ENCODE measurements at places on chromosomes 2 and 18.

DNA sequence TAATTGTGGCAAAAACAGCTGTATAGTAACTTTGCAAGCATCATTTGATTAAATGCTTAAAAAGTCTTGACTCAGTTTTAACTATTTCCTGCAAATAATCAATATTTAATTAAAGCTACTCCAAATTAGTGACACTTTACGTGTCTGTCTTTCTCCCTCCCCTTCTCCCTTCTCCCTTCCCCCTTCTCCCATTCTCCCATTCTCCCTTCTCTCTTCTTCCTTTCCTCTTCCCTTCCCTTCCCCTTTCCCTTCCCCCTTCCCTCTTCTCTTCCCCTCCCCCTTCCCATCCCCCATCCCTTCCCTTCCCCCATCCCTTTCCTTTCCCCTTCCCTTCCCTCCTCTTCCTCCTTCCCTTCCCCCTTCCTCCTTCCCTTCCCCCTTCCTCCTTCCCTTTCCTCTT lies 76.9 kb downstream of the MSH2 start:
- DNase-seq = no peak

- DNase-seq = peak; percentile 90
Measured at GRCh38 chr2:165877565-165878550, 75.7 kb downstream of the TTC21B start.

DNA sequence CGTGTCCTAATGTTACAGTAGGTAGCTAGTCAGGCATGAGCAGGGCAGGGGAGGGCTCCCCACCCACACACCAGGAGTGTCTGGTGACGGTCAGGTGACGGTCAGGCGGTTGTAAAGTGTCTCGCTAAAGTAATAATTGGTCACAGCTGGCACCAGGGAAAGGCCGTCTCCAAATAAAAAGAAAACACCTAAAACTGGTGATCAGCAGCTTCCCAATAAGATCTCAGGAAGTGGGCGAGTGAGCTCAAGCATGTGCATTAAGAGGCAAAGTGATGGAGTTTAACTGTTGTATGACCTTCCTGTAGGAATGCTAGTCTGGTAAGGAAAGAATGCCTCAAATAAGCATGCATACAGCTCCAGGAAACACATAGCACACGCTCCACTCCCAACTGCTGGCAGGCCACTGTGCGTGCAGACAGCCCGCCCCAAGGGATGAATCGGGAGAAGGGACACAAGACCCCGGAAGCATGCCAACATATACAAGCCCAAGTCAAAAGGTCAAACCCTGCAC lies 177.1 kb downstream of the RNF144A start:
- DNase-seq = no peak

DNA sequence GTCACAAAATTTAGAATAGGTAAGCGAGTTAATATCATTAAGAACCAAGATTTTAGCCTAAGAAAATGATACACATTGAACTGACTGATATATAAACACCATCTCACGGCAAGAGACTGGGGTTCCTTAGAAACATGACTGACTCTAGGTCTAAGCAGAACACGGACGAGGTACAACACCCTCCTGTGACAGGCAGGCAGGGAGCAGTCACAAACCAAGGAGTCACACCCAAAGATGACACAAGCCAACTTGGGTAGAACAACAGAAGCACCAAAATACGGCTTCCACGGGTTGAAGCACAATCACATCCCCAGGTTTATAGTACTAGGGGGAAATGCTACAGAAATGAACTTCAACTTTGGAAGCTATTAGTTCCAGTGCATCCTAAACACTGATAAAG lies 24.3 kb downstream of the HDLBP start:
- no peak for DNase-seq

Data from suppressor macrophage treated with lipopolysaccharide for 1 hour (primary cell).